ENCODE measurements at places on chromosomes 13 and 19. TPM values are rescaled to one million over a fixed set of nuclear protein-coding genes. Genes with fewer than 3 reads are reported as not detected.

The PNMA8B gene
- not detected for total RNA-seq

DNA sequence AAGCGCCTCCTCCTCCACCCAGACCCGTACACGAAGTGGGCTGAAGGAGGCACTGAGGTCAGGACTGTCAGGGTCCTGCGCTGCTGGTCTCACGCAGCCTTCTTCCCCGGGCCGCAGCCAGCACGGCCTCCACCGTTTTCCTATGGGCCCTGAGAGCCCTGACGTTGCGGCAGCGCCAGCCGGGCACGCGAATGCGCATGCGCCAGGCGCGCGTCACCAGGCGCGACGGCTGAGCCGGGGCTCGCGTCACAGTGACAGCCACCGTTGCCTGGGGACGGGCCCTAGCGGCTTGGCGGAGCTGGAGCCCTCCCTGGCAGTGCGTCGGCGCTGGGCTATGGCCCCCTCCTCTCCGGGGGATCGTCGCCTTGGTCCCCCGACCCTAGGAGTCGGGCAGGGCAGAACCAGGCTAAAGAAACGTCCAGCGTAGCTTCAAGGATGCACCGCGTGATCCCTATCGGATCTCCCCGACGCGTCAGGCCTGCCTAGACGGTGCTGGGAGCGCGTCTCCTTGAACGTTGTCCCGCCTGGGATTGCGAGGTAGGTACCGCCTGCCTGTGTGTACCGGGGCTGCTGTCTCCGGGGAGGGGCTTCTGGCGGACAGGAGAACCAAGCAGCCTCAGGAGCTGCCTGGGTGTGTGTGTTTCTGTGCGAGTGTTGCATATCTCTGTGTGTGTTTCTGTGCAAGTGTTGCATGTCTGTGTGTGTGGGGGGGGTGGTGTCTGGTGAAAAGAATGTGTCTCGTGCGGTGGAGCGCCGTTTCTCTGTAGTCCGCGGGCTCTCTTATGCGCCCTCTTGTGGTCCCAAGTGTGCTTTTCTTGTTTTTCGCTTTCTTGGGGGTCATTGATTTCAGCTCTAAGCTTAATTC lies 43.2 kb downstream of the ZNF571 start:
- no peaks in the 10 kb centered on the region for H3K27me3 ChIP-seq
- peak overlapping the region; percentile 89 for H3K4me3 ChIP-seq
- H3K4me1 ChIP-seq: peaks cover 11% of the 10 kb centered on the region
- peaks cover 30% of the 10 kb centered on the region for H3K36me3 ChIP-seq
- peak overlapping the region; percentile 98 for H3K27ac ChIP-seq
- DNase-seq: peak; percentile 78

DNA sequence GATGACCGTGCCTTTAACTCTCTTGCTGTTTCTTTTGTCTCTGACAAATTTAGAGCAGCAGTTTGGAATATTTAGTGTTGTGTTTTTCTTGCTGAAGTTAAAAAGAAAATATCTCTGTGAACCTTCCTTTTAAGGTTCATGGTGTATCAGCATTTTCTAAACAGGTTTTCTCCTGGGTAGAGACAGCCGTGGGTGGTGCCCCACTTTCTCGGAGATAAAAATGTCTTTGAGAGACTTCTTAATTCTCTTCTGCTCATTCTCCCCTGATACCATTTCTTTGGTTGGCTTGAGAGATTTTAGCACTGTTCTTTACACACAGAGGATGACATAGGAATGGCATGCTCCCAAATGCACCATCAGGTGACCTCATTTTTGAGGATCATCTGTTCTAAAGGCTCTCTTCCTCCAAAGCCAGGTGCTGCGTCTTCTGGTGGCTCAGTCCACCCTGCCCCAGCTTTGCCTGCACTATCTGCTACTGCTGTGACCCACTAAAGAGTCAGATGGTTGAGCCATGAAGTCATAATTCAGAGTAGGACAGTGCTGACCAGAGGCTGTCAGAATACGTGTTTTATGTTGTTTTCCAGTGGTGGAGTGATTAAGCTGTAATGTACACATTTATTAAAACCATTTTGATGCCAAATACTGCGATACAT lies 90.3 kb upstream of the SLC10A2 start:
- H3K4me1 ChIP-seq: no peaks in the 10 kb centered on the region
- no peak overlapping the region for H3K4me3 ChIP-seq
- H3K36me3 ChIP-seq: no peaks in the 10 kb centered on the region
- H3K27me3 ChIP-seq: no peaks in the 10 kb centered on the region
- no peak for DNase-seq

The EEF1AKMT1 gene
- 11.2 TPM for total RNA-seq

- H3K27ac ChIP-seq: no peak overlapping the region
- no peak for DNase-seq
- H3K27me3 ChIP-seq: no peaks in the 10 kb centered on the region
- H3K36me3 ChIP-seq: no peaks in the 10 kb centered on the region
- H3K4me3 ChIP-seq: no peak overlapping the region
Observed at GRCh38 chr19:18746401-18747325, 44.4 kb downstream of the COMP start.

- H3K27me3 ChIP-seq: no peaks in the 10 kb centered on the region
- H3K36me3 ChIP-seq: no peaks in the 10 kb centered on the region
- no peaks in the 10 kb centered on the region for H3K4me1 ChIP-seq
- no peak overlapping the region for H3K27ac ChIP-seq
Observed at GRCh38 chr13:66915596-66916185, 314.4 kb downstream of the PCDH9 start.

Data from activated CD8-positive, alpha-beta T cell treated with anti-CD3 and anti-CD28 coated beads, Interleukin-2, amount 10 ng/mL, durations not matched to agents 7 days and 5 days (primary cell).